NCI-H1105 (cell line): ENCODE measurements at places on chromosomes 2 and 18.

GRCh38 chr2:157245846-157246764 is 11.4 kb upstream of the GALNT5 start:
- DNase-seq = no peak

- DNase-seq = no peak
Observed at GRCh38 chr2:50597206-50597605, 434.7 kb downstream of the NRXN1 start.

- no peak for DNase-seq
Observed at GRCh38 chr2:1588978-1589621, 155.2 kb downstream of the PXDN start.

- no peak for DNase-seq
Observed at GRCh38 chr2:195021711-195022507, 635.1 kb upstream of the SLC39A10 start.
